ENCODE measurements at places on chromosomes 6 and 20. TPM values are rescaled to one million over a fixed set of nuclear protein-coding genes. Genes with fewer than 3 reads are reported as not detected.

RBPJL gene
- total RNA-seq, result not detected

CFAP61 gene
- 0.38 TPM for total RNA-seq

SLC22A2 gene
- not detected for total RNA-seq

GRCh38 chr6:113647143-113647889 is 209.8 kb upstream of the MARCKS start:
- no peaks in the 10 kb centered on the region for H3K36me3 ChIP-seq
- peaks cover 91% of the 10 kb centered on the region for H3K4me1 ChIP-seq
- peak overlapping the region; percentile 72 for H3K27ac ChIP-seq
- no peaks in the 10 kb centered on the region for H3K27me3 ChIP-seq
- no peak overlapping the region for H3K4me3 ChIP-seq
- no peak for DNase-seq

DNA sequence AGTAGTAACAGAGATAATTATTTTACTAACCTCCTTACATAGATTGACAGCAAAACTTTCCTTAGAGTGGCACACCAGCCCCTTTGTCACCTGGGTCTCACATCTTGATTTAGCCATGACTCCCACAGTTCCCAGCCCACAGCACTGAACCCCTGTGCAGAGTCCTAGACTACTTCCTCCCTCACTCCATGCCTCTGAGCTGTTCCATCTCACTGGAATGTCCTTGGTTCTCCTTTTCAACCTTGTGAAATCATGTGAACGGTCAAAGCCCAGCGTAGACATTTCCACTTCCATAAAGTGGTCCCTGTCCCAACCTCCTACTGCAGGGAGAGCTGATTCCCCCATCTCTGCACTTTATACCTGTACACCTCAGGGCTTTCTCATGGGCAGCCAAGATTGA is 19.7 kb downstream of the CGA start:
- no peak overlapping the region for H3K4me3 ChIP-seq
- H3K36me3 ChIP-seq, result no peaks in the 10 kb centered on the region
- no peak for DNase-seq
- H3K27ac ChIP-seq, result no peak overlapping the region
- peaks cover 6% of the 10 kb centered on the region for H3K27me3 ChIP-seq

GRCh38 chr6:93278241-93278640 is 141.1 kb downstream of the EPHA7 start:
- no peak overlapping the region for H3K4me3 ChIP-seq
- H3K36me3 ChIP-seq, result no peaks in the 10 kb centered on the region
- H3K27me3 ChIP-seq, result no peaks in the 10 kb centered on the region

- H3K27ac ChIP-seq, result no peak overlapping the region
- H3K36me3 ChIP-seq, result no peaks in the 10 kb centered on the region
- no peak for DNase-seq
- H3K4me1 ChIP-seq, result no peaks in the 10 kb centered on the region
These were observed 19.2 kb downstream of the FITM2 start for GRCh38 chr20:44291754-44292153.

- H3K27ac ChIP-seq, result no peak overlapping the region
- DNase-seq, result no peak
These were observed 67.3 kb downstream of the ATP9A start for GRCh38 chr20:51700809-51701285.

DNA sequence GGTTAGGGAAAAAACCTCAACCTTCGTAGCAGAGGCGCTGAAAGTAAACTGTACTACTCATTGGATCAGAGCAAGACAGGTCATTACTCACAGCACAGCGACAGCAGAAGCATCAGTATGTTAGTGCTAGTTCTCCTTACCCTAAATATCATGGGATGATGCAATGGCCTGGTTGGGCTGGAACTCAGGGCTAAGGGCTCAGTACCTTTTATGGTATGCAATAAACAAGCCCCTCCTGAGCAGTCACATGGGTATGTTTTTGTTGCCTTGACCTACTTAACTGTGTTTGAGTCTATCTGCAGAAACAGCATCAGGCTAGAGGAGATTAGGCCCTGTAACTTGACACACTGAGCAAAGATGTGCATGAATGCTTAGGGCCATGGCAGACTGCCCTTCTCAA is 369.4 kb upstream of the IMPG1 start:
- no peaks in the 10 kb centered on the region for H3K27me3 ChIP-seq
- H3K27ac ChIP-seq, result no peak overlapping the region
- H3K36me3 ChIP-seq, result no peaks in the 10 kb centered on the region
- no peaks in the 10 kb centered on the region for H3K4me1 ChIP-seq
- no peak for DNase-seq
- H3K4me3 ChIP-seq, result no peak overlapping the region
